ENCODE measurements at places on chromosomes 5 and 9. TPM values are rescaled to one million over a fixed set of nuclear protein-coding genes. Genes with fewer than 3 reads are reported as not detected.

- no peak for DNase-seq
Measured at GRCh38 chr5:67170767-67171166, 25.8 kb downstream of the CD180 start.

- DNase-seq, result no peak
Measured at GRCh38 chr5:139245637-139246339, 47.6 kb upstream of the SIL1 start.

- no peak for DNase-seq
Measured at GRCh38 chr5:104821606-104822005, 1259.0 kb upstream of the NUDT12 start.

GRCh38 chr5:72205431-72206009 is 98.2 kb downstream of the MAP1B start:
- no peak for DNase-seq

DNA sequence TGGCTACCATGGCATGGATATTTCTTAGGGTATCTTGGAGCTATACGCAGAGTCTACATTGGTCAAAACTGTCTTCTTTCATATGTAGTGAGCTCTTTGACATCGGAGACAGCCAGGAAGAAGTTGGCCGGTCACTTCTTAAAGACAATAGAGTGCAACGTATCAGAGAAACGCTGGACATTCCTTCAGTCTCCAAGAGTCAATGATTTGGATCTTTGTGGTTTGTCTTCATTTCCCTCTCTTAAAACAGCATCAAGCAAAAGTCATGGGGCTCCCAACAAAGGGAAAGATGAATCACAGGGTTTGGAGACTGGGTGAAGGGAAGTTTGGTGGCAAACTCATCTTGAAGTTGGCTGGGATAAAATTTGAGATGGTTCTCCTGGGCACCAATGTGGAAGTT is 320.1 kb downstream of the AGTPBP1 start:
- no peak for DNase-seq

GPR151 gene
- not detected for total RNA-seq

Measured in Calu3 (cell line).